H1 (cell line): ENCODE measurements at places on chromosomes 2 and 18.

GRCh38 chr2:196307775-196308305 is 136.5 kb upstream of the STK17B start:
- no peak for DNase-seq

DNA sequence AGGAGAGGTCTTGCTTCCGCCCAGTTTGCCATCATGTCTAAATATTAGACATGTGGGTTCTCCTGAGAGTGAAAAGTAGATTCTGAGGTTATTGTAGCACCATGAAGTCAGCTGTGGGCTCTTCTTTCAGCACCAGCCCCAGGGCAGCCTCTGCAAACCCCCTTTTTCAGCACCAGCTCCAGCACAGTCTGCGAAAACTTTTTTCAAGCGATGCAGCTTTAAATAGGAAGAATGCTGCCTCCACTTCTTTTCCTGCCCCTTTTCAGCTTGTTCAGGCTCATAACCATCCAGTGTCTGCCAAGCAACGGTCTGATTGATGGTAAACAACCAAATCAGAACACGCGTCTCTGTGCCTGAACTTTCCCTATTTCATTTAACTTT is at the start of gene COL5A2:
Gene COL5A2, minus strand, starts transcription at position 192 of the 381 bp plus-strand sequence. Its CDS starts 157 bp downstream, at position 35.
- no peak for DNase-seq

- no peak for DNase-seq
Observed at GRCh38 chr2:222538535-222538934, 114.2 kb downstream of the SGPP2 start.

DNA sequence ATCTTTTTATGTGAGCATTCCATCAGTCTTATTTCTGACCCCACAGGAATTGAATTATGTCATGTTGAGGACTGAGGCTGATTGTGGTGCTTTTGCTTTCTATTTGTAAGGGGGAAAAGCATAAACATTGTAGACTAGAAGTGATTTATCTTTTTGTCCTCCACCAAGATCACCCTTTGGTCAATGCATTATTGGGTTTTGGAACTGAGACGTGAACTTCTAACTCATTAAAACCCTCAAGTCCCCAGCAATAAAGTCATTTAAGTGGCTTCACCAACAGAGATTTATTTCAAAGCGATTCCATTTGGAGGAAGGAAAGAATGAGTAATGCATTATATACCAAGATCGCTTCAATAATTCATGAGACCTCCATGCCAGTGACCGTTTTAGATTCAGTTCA is 75.5 kb upstream of the TXNDC2 start:
- no peak for DNase-seq

DNA sequence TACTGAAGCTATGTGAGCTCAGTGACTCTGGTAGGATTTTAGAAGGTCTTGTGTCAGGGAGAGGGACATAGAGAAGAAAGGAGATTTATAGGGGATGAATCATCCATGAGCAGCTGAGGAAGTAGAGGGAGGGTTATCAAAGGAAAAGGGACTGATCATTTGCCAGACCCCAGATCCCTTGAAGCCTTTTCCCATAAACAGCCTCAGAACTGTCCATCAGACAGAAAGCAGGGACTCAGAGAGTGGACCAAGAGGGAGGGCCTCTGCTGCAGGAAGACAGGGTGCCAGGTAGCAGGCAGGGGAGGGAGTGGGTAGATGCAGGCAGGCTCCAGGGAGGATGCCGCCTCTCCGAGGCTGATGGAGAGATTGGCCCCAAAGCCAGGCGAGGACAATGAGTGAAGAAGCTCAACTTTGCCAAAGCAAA is 133.9 kb downstream of the TNS1 start:
- DNase-seq: no peak

DNA sequence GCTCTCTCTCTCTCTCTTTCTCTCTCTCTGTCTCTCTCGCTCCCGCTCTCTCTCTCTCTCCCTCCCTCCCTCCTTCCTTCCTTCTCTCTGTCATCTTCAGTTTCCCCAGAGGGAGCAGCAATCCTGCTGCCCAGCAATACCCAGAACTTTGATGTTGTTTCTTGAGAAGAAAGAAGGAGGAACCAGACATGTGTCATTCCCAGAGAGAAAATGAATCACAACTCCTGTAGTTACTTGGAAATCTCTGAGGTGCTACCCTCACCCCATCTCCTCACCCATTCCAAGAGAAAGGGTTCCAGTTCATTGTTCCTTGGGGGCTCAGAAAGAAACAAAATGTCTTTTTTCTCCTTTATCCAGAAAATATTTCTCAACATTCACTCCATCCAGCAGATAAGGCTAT is 449.1 kb downstream of the TNS1 start:
- DNase-seq: no peak

GRCh38 chr2:232927032-232927792 is 57.1 kb downstream of the SNORC start:
- peak; percentile 59 for DNase-seq

DNA sequence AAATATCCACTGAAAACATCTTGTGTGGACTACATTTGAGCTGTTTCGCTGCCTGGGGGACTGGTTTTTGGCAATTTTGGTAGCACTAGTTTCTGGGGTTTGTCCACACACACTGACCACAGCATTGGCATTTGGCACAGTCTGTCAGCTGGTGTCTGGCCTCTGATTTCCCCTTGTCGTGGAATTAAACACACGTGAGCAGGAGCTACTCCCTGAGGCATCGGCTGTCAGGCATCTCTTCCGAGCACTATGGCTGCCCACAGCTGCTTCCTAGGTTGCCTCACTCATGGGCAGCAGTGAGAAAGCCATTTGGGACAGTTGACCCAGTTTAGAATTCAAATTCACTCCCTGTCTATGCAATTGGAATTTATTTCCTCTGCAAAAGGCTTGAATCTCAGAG is 46.8 kb upstream of the FZD5 start:
- DNase-seq: no peak

- DNase-seq: no peak
Observed at GRCh38 chr2:176637486-176638166, 368.4 kb downstream of the MTX2 start.

DNA sequence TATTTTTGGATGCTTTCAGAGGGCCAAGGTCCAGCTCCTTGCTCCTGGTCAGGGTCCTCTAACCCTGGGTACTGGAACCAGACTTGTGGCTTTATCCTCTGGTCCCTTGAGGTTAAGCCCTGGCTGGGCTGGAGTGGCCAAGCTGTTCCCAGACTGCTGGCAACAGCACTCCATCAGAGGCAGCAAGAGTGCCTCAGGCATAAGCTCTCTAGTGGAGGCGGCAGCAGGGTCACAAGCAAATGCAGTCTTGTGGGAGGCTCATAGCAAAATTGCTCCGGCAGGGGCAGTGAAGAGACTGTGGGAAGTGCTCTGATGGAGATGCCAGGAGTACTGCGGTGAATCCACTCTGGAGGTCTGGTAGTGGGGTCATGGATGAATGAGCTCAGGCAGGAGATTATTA is 128.9 kb upstream of the OTOS start:
- no peak for DNase-seq

DNA sequence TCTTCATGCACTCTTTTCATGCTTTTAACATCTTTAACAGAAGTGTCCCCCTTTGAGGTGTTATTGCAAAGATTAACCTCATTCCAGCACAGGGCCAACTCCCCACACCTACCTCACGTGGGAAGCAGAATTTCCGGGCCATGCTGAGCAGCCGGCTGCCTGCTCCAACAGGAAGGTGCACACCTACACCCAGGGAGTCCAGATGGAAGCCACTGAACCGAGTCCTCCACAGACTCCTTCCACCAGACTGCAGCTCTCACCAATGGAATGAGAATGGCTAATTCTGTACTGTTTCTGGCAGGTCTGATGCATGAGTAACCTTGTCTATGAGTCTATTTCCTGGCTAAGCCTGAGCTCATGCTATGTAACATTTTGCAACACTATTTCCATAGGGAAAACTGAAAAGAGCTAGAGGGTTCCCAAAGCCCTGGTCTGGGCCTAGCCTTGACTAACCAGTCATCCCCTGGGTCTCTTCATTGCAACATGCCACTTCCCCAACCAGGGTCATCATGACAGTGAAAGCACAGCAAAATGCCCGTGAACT is 11.0 kb downstream of the ERFE start:
- DNase-seq: no peak

GRCh38 chr2:38602136-38602731 is 494 bp downstream of the HNRNPLL start:
- DNase-seq: no peak

DNA sequence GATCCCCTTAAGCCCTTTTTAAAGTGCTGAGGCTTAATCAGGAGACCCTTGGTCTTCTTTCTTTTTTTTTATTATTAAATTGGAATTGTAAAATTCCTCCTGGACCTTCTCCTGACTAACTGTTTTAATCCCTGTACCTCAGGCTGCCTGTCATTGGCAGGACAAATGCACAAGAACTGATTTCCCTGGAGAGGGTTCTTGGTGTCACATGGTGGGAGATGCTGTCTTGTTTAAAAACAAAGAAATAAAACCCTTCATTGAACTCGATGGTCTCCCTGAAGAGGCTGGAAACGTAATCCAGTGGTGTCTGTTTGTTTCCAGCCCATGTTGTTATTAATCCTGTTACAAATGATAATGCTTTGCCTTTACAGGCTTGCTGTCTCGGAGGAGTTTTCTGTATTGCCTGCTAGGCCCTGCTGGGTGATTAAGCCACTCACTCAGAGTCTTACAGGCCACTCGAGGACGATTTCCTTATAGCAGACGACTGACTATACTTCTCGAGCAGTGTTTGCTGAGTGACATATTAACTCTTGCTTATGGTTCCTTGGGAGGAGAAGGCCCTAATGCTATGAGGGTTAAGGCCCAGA is 100.5 kb upstream of the MGAT5 start:
- DNase-seq: no peak

- peak; percentile 19 for DNase-seq
Observed at GRCh38 chr18:45384137-45384961, 230.9 kb upstream of the SLC14A2 start.

- no peak for DNase-seq
Observed at GRCh38 chr2:233037078-233037477, 4.6 kb downstream of the NEU2 start.

DNA sequence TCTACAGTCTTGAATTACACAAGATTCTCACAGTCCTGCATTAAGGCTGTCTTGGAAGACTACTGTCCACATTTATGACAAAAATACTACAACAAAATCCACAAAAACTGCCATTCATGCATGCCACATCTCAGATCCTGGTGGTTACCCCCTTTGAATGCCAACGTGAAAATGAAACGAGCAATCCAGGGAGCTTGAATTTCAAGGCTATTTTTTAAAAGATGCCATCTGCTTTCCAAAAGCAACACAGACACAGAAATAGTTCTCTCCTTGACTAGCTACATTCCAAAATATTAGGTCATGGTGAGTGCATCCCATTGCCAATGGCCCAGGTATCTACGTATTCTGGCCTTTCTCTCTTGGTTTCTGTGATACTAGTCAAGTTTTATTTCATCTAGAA is 36.3 kb downstream of the IRS1 start:
- no peak for DNase-seq

- DNase-seq: no peak
Observed at GRCh38 chr2:172082105-172082943, 3.0 kb upstream of the DLX1 start.

DNA sequence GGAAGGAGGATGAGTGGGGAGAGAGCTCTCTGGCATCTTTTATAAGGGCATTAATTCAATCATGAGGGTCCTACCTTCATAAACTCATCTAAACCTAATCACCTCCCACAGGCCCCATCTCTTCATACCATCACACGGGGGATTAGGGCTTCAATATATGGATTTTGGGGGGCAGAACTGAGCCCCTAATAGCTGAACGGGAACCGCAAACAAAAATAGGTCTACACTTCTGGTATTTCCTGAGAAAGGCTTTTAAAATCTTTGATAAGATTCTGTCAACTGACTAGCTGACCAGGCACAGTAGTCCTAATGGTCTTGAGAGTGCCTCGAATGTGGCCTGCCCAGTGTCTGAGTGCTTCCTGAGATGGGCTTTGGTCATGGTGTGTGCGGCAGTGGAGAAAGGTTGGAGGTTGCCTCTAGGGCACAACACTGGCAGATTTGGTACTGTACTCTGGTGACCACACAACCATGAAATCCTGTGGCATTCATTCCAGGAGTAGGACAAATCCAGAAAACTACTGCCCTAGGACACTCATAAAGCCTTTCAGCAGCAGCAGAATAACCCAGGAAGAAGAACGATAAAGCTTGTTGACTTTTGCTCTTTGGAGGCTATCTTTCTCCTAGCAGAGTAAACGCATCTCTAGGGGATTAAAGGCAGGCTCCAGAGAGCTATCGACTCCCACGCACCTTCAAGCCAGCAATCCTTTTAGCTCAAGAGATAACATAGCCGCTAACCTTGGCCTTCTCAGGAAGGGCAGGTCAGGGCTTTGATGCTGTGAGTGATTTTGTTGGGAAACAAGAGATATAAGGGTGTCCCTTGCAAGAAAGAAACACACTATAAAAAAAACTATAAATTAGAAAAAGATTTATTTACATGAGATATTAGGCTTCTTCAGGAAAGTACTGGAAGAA is 12.3 kb upstream of the APOB start:
- no peak for DNase-seq

GRCh38 chr2:26618611-26619010 is 22.6 kb downstream of the CIB4 start:
- peak; percentile 35 for DNase-seq

GRCh38 chr2:169047256-169048250 is 16.4 kb upstream of the ABCB11 start:
- no peak for DNase-seq

GRCh38 chr2:8440029-8440778 is 241.7 kb upstream of the ID2 start:
- no peak for DNase-seq

DNA sequence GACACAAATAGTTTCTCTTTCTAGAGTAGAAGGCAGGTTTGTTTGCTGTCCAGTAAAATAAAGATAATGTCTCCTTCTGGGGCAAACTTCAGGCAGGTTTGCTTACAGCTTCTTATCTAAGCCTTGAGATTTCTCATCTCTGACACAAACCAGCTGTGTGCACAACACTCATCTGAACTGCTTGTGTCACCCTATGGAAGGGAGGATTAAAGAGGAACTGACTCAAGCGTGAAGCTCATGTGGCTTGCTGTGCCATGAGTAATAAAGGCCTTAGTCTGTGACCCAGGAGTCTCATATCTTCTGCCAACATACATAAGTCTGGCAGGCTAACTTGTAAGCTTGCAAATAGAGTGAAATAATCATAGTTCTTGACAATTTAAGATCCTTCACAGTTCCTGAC is 24.2 kb upstream of the CPO start:
- DNase-seq: no peak

DNA sequence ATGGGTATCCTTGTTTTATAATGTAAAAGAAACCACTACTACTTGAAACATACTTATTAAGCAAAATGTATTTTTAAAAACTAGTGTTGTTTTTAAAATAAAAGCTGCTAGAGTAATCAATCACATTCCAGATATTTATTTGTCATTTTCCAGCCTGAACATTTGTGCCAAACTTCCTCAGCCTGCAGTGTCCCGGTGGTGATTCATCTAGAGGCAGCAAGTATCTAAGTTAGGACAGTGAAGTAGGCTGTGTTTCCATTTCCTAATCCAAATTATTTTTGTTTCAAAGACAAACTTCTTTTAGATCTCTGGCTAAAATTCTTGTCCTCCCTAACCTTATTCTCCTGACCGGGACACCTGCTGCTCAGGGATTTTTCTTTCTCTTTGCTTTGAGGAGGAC is 12.8 kb upstream of the GCG start:
- no peak for DNase-seq
